ENCODE measurements at places on chromosomes 5 and 9. TPM values are rescaled to one million over a fixed set of nuclear protein-coding genes. Genes with fewer than 3 reads are reported as not detected.

The TTC39B gene
- total RNA-seq = 35.2 TPM

- H3K4me3 ChIP-seq = no peak overlapping the region
- H3K27me3 ChIP-seq = no peaks in the 10 kb centered on the region
- no peaks in the 10 kb centered on the region for H3K36me3 ChIP-seq
- H3K27ac ChIP-seq = no peak overlapping the region
- DNase-seq = no peak
Measured at GRCh38 chr9:123478967-123479602, 123.1 kb downstream of the CRB2 start.

GRCh38 chr5:113450929-113451328 lies 16.1 kb upstream of the TSSK1B start:
- no peaks in the 10 kb centered on the region for H3K36me3 ChIP-seq
- no peak for DNase-seq
- no peaks in the 10 kb centered on the region for H3K27me3 ChIP-seq
- H3K4me3 ChIP-seq = no peak overlapping the region
- H3K27ac ChIP-seq = no peak overlapping the region
- H3K4me1 ChIP-seq = no peaks in the 10 kb centered on the region

The ZFAND5 gene
- total RNA-seq = 138 TPM

- H3K36me3 ChIP-seq = no peaks in the 10 kb centered on the region
- no peak overlapping the region for H3K4me3 ChIP-seq
- no peaks in the 10 kb centered on the region for H3K27me3 ChIP-seq
- DNase-seq = no peak
- H3K27ac ChIP-seq = no peak overlapping the region
Measured at GRCh38 chr9:131621551-131622358, 76.4 kb downstream of the PRRT1B start.
